Neural crest cell (in vitro differentiated cells): ENCODE measurements at places on chromosomes 6 and 20. TPM values are rescaled to one million over a fixed set of nuclear protein-coding genes. Genes with fewer than 3 reads are reported as not detected.

SRF gene
- 37.5 and 37.8 TPM in 2 replicates for total RNA-seq

- no peaks in the 10 kb centered on the region for H3K27me3 ChIP-seq
- H3K4me1 ChIP-seq, result peaks cover 21% of the 10 kb centered on the region
- no peak overlapping the region for H3K4me3 ChIP-seq
- H3K27ac ChIP-seq, result no peak overlapping the region
These were observed 172.8 kb downstream of the BACH2 start for GRCh38 chr6:90123831-90124230.

DNA sequence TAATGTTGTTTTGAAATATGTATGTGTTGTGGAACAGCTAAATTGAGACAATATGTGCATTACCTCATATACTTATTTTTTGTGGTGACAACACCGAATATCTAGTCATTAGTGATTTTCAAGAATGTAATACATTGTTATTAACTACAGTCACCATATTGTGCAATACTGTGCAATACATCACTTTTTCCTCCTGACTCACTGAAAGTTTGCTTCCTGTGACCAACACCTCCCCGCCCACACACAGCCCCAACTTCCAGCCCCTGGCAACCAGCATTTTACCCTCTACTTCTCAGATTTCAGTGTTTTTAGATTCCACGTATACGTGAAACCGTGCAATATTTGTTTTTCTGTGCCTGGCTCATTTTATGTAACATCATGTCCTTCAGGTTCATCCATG lies 627.9 kb downstream of the PRKN start:
- no peak overlapping the region for H3K4me3 ChIP-seq
- no peak for DNase-seq
- H3K27ac ChIP-seq, result no peak overlapping the region
- no peaks in the 10 kb centered on the region for H3K36me3 ChIP-seq
- peaks cover 4% of the 10 kb centered on the region for H3K4me1 ChIP-seq
- no peaks in the 10 kb centered on the region for H3K27me3 ChIP-seq

GRCh38 chr6:157305670-157306653 lies 17.4 kb downstream of the TMEM242 start:
- H3K4me3 ChIP-seq, result no peak overlapping the region
- H3K27ac ChIP-seq, result no peak overlapping the region
- no peak for DNase-seq

GHRH gene
- not detected in 2 replicates for total RNA-seq

DNA sequence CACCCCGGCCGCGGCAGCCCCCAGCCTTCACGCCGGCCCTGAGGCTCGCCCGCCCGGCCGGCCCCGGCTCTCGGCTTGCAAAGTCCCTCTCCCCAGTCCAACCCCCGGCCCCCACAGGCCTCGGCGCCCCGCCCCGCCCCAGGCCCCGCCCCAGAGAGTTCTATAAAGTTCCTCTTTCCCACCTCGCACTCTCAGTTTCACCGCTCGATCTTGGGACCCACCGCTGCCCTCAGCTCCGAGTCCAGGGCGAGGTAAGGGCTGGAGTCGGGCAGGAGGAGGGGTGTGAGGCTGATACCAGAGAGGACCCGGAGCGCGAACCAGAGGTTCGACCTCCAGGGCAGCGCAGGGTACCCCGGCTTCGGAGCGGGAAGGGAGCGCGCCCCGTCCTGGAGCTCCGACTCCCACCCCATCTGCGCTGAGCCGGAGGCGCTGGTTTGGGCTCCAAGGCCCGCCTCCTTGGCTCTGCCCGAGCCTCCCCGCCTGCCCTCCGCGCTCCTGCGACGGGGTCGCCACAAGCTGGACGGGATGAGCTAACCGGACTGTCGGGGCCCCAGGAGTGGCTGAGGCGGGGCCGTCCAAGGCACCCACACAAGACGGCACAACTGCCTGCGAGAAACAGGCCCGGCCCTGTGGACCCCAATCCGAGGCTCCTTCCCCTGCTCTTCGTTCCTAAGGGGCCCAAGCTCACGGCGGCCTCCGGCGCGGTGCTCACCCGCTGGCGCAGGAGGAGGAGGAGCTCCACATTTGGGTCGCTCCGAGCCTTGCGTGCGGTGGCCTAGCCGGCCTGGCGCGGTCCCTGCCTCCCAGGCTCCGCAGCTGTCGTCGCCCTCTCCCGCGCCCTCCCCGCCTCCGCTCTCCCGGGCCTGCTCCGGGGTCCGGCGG lies at the start of gene IRF4:
TSS of gene IRF4 (plus strand) at position 194 of the 882 bp plus-strand sequence. CDS start 1,401 bp downstream, outside the sequence.
- peak within 1 kb of the TSS; percentile 65 for H3K4me3 ChIP-seq
- peaks cover 95% of the 10 kb centered on the region for H3K27me3 ChIP-seq
- no peak for DNase-seq
- peaks cover 3% of the 10 kb centered on the region for H3K36me3 ChIP-seq
- peaks cover 11% of the 10 kb centered on the region for H3K4me1 ChIP-seq
